ENCODE measurements at places on chromosomes 2 and 18. TPM values are rescaled to one million over a fixed set of nuclear protein-coding genes. Genes with fewer than 3 reads are reported as not detected.
A peak's percentile ranks its signal among the peaks of the same experiment; 100 is the strongest.

MAB21L4 gene
- total RNA-seq = not detected

- no peak for DNase-seq
- no peak overlapping the region for H3K27ac ChIP-seq
- no peaks in the 10 kb centered on the region for H3K4me1 ChIP-seq
- H3K36me3 ChIP-seq = no peaks in the 10 kb centered on the region
Measured at GRCh38 chr2:78034706-78035105, 512.5 kb upstream of the LRRTM4 start.

DNA sequence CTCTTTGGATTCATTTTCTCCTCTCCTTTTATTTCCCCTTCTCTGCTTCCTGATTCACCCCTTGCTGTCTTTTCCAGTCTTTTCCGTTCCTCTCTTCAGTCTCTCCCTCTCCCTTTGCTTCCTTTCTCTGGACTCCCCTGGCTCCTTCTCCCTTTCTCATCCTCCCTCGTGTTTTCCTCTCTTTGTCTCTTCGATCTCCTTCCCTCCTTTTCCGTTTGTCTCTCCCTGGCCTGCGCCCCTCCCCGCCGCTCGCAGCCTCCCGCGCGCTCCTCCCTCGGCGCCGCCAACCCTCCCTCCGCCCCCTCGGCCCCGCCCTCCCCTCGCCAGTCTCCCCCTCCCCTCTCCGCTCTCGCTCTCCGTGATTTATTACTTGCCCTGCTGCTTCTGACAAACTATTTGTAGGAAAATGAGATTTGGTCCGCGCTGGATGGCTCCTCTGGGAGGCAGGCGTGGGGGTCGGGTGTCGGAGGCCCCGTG lies 46.0 kb upstream of the PAX8 start:
- peak; percentile 23 for DNase-seq
- no peaks in the 10 kb centered on the region for H3K27me3 ChIP-seq
- H3K4me3 ChIP-seq = peak overlapping the region; percentile 51
- no peaks in the 10 kb centered on the region for H3K36me3 ChIP-seq
- H3K4me1 ChIP-seq = peaks cover 8% of the 10 kb centered on the region

GRCh38 chr2:152525277-152525838 lies 190.4 kb downstream of the FMNL2 start:
- H3K27me3 ChIP-seq = no peaks in the 10 kb centered on the region
- no peak overlapping the region for H3K27ac ChIP-seq
- no peak overlapping the region for H3K4me3 ChIP-seq
- peak; percentile 20 for DNase-seq
- no peaks in the 10 kb centered on the region for H3K36me3 ChIP-seq
- H3K4me1 ChIP-seq = no peaks in the 10 kb centered on the region

MROH2A gene
- not detected for total RNA-seq

- H3K4me3 ChIP-seq = no peak overlapping the region
- no peak for DNase-seq
- peaks cover 4% of the 10 kb centered on the region for H3K4me1 ChIP-seq
- H3K27me3 ChIP-seq = peaks cover 7% of the 10 kb centered on the region
- H3K27ac ChIP-seq = no peak overlapping the region
- no peaks in the 10 kb centered on the region for H3K36me3 ChIP-seq
Measured at GRCh38 chr2:205640716-205641115, 41.6 kb upstream of the NRP2 start.

DNA sequence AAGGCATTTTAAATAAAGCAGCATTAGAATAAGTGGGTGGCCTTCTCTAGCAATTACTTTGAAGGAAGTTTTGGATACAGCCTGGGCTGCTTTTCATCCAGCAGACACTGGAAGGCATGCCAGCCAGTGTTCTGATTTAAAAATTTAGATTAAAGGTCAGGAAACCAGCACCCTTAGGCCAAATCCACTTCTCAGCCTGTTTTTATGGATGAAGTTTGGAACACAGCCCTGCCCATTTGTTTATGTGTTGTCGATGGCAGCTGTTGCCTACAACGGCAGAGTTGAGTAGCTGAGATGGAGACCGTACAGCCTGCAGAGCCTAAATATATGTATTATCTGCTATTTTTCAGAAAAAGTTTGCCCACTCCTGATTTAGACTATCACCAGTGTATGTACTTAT lies 313.6 kb upstream of the ACVR2A start:
- no peak overlapping the region for H3K27ac ChIP-seq
- no peak for DNase-seq
- no peaks in the 10 kb centered on the region for H3K27me3 ChIP-seq
- H3K36me3 ChIP-seq = no peaks in the 10 kb centered on the region

DNA sequence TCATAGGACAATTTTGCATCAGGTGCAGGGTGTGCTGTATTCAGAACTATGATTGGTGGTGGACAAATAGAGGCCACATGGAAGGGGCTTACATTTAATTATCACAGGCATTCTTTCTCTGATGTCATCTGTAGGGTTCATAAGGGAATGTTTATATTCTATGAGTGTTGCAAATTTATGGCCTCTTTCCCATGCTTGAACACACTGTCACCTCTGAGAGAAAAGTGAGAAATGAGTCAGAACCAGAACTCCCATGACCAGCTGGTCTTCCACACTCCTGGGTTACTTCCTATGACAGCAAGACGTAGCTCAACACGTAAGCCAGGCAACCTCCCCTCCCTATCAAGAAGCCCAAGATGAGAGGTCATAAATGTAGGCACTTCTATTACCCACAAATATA lies 310.8 kb downstream of the PIEZO2 start:
- H3K27me3 ChIP-seq = no peaks in the 10 kb centered on the region
- no peaks in the 10 kb centered on the region for H3K4me1 ChIP-seq
- DNase-seq = no peak
- H3K27ac ChIP-seq = no peak overlapping the region
- H3K36me3 ChIP-seq = no peaks in the 10 kb centered on the region

- no peak overlapping the region for H3K4me3 ChIP-seq
- H3K27ac ChIP-seq = no peak overlapping the region
- DNase-seq = no peak
- no peaks in the 10 kb centered on the region for H3K4me1 ChIP-seq
- no peaks in the 10 kb centered on the region for H3K36me3 ChIP-seq
- no peaks in the 10 kb centered on the region for H3K27me3 ChIP-seq
Measured at GRCh38 chr2:12340164-12340563, 376.6 kb upstream of the TRIB2 start.

- no peak for DNase-seq
- no peak overlapping the region for H3K27ac ChIP-seq
- no peaks in the 10 kb centered on the region for H3K36me3 ChIP-seq
- H3K4me3 ChIP-seq = no peak overlapping the region
- H3K27me3 ChIP-seq = peaks cover 10% of the 10 kb centered on the region
- H3K4me1 ChIP-seq = peaks cover 7% of the 10 kb centered on the region
Measured at GRCh38 chr2:857081-857480, 93.6 kb upstream of the SNTG2 start.

GPR35 gene
- total RNA-seq = 1.4 TPM

DNA sequence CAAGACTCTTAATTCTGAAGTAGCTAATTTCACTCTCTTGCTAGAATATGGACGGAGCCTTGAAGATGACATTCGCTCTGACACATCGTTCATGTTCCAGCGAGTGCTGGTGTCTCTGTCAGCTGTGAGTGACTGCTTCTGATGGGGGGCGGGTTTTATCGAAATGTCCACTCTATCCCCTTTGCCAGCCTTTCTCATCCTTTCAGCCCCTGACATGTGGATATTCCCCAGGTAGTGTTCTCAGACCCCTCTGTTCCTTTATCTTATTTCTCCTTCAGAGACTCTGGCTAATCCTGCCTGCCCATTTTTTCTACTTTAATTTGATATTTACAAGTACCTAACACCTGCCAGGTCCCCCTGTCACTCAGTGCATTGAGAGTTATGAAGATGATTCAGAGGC lies 18.9 kb upstream of the GMCL1 start:
- no peak overlapping the region for H3K27ac ChIP-seq
- DNase-seq = no peak
- no peaks in the 10 kb centered on the region for H3K4me1 ChIP-seq
- H3K36me3 ChIP-seq = peaks cover 3% of the 10 kb centered on the region
- H3K27me3 ChIP-seq = no peaks in the 10 kb centered on the region

RRM2 gene
- total RNA-seq = 0.08 TPM

PSD4 gene
- 1.1 TPM for total RNA-seq

FSHR gene
- 0.21 TPM for total RNA-seq

DNA sequence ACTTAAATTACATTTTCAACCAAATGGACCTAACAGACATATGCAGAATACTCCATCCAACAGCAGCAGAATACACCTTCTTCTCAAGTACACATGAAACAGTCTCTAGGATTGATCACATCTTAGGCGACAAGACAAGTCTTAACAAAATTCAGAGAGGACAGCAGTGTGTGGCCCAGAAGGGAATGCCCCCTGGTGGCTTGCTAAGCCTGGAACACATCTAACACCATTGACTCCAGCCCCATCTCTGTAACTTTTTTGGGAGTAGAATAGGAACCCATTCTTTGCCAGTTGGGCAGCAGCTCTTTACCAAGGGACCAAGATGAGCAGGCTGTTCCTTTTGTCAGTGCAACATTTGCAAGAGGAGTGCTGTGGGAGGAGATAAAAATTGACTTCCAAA lies 249.9 kb downstream of the PLCL1 start:
- no peaks in the 10 kb centered on the region for H3K27me3 ChIP-seq
- DNase-seq = no peak
- H3K4me3 ChIP-seq = no peak overlapping the region
- H3K4me1 ChIP-seq = peaks cover 34% of the 10 kb centered on the region
- H3K36me3 ChIP-seq = no peaks in the 10 kb centered on the region

DNA sequence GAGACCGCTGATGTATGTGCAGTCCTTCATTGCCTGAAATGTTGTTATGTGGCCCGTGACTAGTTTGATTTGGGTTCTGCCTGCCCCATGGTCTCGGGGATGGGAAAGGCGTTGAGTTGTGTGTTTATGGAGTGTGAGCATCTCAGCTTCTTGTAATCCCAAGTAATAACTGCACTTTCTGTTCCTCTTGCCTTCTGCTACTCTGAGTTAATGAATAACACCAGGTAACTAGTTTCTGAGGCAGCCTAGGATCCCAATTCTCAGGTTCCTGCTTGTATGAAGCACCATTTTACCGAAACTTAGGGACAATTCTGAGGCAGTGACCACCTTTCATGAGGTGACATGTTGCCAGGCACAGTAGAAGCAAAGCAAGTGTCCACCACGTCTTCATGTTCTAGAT lies 170.0 kb downstream of the ALK start:
- DNase-seq = no peak
- H3K4me1 ChIP-seq = no peaks in the 10 kb centered on the region
- H3K27ac ChIP-seq = no peak overlapping the region
- no peaks in the 10 kb centered on the region for H3K27me3 ChIP-seq

DNA sequence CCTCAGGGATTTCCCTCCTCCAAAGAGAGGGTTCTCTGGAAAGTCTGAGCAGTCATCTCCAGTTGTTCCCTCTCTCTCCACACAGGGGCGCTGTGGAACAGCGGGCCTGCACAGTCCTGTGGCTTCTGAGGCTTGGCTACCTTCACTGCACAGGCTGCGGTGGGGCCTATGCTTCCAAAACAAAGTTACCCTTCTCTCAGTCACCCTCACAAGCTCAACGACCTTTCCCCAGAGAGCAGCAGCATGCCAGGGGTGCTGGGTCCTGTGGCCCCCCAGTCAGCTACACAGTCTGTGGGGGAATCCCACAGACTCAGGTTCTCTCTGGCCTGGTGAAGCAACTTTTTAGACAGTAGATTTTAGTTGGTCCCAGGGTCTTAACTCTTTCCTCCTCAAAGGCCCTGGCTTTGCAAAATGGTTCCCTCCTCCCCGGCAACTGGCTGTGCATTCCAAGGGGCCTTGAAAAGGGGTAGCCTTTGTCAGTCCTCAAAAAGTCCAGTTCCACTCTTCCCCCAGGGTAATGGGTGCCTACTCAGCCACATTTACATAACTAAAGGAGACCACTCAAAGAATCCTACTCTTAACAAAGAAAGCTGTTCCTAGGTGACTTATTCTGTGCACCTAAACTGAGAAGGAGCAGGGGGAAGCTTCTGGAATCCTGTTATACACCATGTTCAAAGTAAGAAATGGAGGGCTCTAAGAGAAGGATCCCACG lies 14.9 kb downstream of the B3GNT7 start:
- no peak overlapping the region for H3K27ac ChIP-seq
- H3K4me1 ChIP-seq = peaks cover 21% of the 10 kb centered on the region
- DNase-seq = no peak
- no peak overlapping the region for H3K4me3 ChIP-seq
- no peaks in the 10 kb centered on the region for H3K36me3 ChIP-seq

DNA sequence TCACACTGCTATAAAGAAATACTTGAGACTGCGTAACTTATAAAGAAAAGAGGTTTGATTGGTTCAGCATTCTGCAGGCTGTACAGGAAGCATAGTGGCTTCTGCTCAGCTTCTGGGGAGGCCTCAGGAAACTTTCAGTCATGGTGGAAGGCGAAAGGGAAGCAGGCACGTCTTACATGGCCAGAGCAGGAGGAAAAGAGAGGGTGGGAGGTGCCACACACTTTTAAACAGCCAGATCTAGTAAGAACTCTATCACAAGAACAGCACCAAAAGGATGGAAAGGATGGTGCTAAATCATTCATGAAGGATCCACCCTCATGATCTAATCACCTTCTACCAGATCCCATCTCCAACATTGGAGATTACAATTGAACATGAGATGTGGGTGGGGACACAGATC lies 145.5 kb upstream of the OSR1 start:
- DNase-seq = no peak
- no peaks in the 10 kb centered on the region for H3K36me3 ChIP-seq
- no peak overlapping the region for H3K4me3 ChIP-seq
- H3K27me3 ChIP-seq = no peaks in the 10 kb centered on the region
- no peaks in the 10 kb centered on the region for H3K4me1 ChIP-seq
- H3K27ac ChIP-seq = no peak overlapping the region

RETSAT gene
- 28.4 TPM for total RNA-seq

KCNJ13 gene
- not detected for total RNA-seq

RUFY4 gene
- total RNA-seq = not detected

DNA sequence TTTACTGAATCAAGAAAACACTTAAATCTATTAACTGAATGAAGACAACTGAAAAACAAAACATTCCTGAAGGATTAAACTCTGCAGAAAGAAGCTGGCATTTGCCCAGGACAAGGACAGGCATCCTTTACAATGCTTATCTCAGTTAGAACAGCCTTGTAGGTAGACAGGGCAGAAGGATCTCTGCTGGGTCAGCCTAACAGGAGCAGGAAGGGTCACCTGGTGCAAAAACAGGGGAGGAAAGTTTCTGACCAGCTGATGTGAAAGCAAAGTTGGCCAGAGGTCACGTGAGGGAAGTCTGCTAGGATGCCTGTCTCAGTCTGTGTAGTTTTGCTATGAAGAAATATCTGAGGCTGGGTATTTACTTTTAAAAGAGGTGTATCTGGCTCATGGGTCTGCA lies 348.6 kb downstream of the ANAPC1 start:
- no peaks in the 10 kb centered on the region for H3K4me1 ChIP-seq
- H3K27me3 ChIP-seq = no peaks in the 10 kb centered on the region
- H3K4me3 ChIP-seq = no peak overlapping the region
- DNase-seq = no peak

PDCD1 gene
- 3.1 TPM for total RNA-seq

- no peak for DNase-seq
- H3K27ac ChIP-seq = no peak overlapping the region
- no peaks in the 10 kb centered on the region for H3K36me3 ChIP-seq
- H3K4me1 ChIP-seq = peaks cover 11% of the 10 kb centered on the region
Measured at GRCh38 chr2:36775806-36776205, 79.3 kb downstream of the VIT start.

Measured in heart right ventricle (tissue), 16 donors.